Lung (tissue), 17 donors: ENCODE measurements at places on chromosomes 11 and 22. TPM values are rescaled to one million over a fixed set of nuclear protein-coding genes. Genes with fewer than 3 reads are reported as not detected.

The LRRC32 gene
- total RNA-seq, result 69.9 TPM

The SPDYC gene
- not detected for total RNA-seq

The APLNR gene
- 93.8 TPM for total RNA-seq

The EMID1 gene
- 30.2 TPM for total RNA-seq

The PGA5 gene
- total RNA-seq, result 0.55 TPM

The ENDOD1 gene
- total RNA-seq, result 33.0 TPM

The OR8A1 gene
- not detected for total RNA-seq

The PGA4 gene
- total RNA-seq, result 1.8 TPM
